Activated T-helper 1 cell treated with anti-CD3 and anti-CD28 coated beads, Interleukin-12 subunit alpha, Interleukin-12 subunit beta, Interleukin-2, Interleukin-4 antibody, amounts not matched to agents 30 ng/mL and 10 ng/mL and 1 ng/mL, durations not matched to agents 14 hours and 24 hours and 36 hours (primary cell): ENCODE measurements at places on chromosomes 1 and 21. TPM values are rescaled to one million over a fixed set of nuclear protein-coding genes. Genes with fewer than 3 reads are reported as not detected.

GRCh38 chr1:43171312-43171875 is 696 bp downstream of the EBNA1BP2 start:
- peak overlapping the region; percentile 86 for H3K27ac ChIP-seq
- H3K4me1 ChIP-seq = peaks cover 16% of the 10 kb centered on the region
- H3K4me3 ChIP-seq = peak overlapping the region; percentile 96
- H3K36me3 ChIP-seq = peaks cover 45% of the 10 kb centered on the region

GRCh38 chr1:31572323-31573104 is 3.8 kb upstream of the TINAGL1 start:
- H3K4me3 ChIP-seq = no peak overlapping the region
- H3K27ac ChIP-seq = no peak overlapping the region
- no peak for DNase-seq

DNA sequence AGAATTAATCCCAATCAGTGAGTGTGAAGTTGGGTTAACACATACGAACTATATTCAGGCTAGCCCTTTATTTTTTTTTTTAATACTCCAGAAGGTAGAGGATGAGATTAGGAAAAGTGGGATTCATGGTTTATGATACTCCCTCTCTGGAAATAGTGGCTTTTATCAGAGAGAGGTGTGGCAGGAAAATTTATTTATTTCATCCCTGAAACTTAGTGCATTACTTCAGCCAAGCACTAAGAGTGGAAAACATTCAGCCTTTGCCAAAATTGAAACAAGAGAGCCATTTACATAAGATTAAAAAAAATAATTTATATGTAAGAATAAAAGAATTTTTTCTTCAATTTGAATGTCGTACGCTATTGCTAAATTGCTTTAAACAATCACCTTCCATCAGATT is 35.0 kb downstream of the MTR start:
- DNase-seq = no peak
- H3K27me3 ChIP-seq = no peaks in the 10 kb centered on the region
- H3K36me3 ChIP-seq = peaks cover 49% of the 10 kb centered on the region
- H3K27ac ChIP-seq = no peak overlapping the region

GRCh38 chr1:221823561-221823960 is 81.7 kb upstream of the DUSP10 start:
- H3K4me3 ChIP-seq = no peak overlapping the region
- H3K27me3 ChIP-seq = peaks cover 8% of the 10 kb centered on the region
- peaks cover 4% of the 10 kb centered on the region for H3K36me3 ChIP-seq
- peaks cover 60% of the 10 kb centered on the region for H3K4me1 ChIP-seq
- no peak for DNase-seq
- H3K27ac ChIP-seq = no peak overlapping the region

DNA sequence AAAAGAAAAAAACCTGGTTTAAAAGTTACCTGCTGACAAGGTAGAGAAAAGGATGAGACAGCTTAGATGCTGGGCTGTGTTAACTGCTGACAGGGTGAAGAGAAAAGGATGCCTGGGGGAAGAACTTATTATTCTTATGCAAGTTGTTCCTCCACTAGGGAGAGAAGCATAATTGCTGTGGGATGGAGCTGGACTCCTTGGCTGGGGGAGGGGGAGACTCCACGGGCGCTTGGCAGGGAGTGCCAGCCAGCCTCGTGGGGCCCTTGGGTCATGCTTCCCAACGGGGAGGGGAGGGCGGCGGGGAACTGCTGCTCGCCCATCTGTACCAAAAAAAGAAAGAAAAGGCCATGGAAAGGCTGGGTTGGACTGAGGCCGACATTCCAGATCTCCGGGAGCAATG is 47.2 kb downstream of the SYCP1 start:
- no peak overlapping the region for H3K27ac ChIP-seq
- H3K36me3 ChIP-seq = no peaks in the 10 kb centered on the region
- no peaks in the 10 kb centered on the region for H3K4me1 ChIP-seq
- DNase-seq = no peak
- H3K27me3 ChIP-seq = peaks cover 6% of the 10 kb centered on the region

DNA sequence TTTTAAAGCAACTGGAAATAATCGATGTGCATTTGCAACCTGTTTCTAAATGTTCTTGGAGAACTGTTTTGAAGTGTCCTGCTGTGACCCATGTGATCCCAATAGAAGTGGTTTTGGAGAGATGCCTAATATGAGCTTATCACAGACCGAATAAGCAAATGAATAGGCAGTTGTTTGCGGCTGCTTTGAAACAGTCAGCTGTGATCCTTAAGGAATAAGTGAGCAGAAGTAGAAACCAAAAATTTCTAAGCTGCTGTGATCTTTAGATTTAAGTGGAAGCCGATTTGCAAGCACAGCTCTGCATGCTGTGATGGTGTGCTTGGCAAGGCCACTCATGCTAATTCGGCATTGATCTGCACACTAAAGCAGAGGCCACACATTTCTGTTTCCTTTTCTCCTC is 329.5 kb upstream of the DUSP10 start:
- H3K36me3 ChIP-seq = no peaks in the 10 kb centered on the region
- H3K4me3 ChIP-seq = no peak overlapping the region
- H3K4me1 ChIP-seq = no peaks in the 10 kb centered on the region
- no peak overlapping the region for H3K27ac ChIP-seq

The ATP6V1G3 gene
- total RNA-seq = not detected in 2 replicates

The SPTA1 gene
- total RNA-seq = not detected in 2 replicates

The BTBD19 gene
- total RNA-seq = 22.6 and 24.1 TPM in 2 replicates

The CHIT1 gene
- total RNA-seq = 0.15 and 0.52 TPM in 2 replicates

The REN gene
- total RNA-seq = not detected in 2 replicates

The GPR25 gene
- total RNA-seq = not detected in 2 replicates
